BE2C (cell line): ENCODE measurements at places on chromosomes 4 and X.
A peak's percentile ranks its signal among the peaks of the same experiment; 100 is the strongest.

DNA sequence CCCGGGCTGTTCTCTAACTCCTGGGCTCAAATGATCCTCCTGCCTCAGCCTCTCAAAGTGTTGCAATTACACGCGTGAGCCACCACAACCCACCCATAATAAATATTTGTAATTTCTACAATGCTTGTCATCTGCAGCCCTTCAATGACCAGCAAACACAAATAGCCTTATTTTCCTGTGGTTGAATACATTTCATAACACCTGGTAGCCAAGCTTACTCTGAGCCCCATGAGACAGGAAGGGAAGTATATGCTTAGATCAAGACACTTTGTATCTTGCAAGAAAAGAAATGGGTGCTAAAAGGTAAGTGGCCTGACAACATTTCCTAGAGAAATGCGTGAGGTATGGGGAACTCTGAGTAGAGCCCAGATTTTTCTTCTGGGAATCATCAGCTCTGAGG is 56.9 kb upstream of the PDGFRA start:
- DNase-seq, result no peak

GRCh38 chr4:7897811-7898210 is 41.9 kb downstream of the AFAP1 start:
- no peak for DNase-seq

GRCh38 chr4:147958057-147958456 is 226.2 kb downstream of the ARHGAP10 start:
- DNase-seq, result no peak

DNA sequence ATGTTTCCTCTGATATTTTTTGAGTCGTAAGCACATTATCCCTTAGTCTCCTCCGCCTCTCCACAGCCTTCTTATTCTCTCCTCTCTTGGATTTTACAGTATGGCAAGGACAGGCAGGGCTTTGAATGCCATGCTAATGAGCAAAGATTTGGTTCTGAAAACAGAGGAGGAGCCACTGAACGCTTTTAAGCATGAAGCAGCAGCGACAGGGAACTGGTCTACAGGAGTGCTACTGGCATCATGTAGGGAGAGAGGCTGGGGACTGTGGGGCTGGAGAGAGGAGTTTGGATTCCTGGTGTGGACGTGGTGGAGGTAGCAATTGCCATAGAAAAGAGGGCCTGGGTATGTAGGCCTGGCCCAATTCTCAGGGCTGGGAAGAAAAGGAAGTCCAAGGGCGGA is 4.6 kb upstream of the CD99L2 start:
- no peak for DNase-seq

GRCh38 chrX:10741550-10741949 is 121.2 kb upstream of the MID1 start:
- DNase-seq, result no peak

DNA sequence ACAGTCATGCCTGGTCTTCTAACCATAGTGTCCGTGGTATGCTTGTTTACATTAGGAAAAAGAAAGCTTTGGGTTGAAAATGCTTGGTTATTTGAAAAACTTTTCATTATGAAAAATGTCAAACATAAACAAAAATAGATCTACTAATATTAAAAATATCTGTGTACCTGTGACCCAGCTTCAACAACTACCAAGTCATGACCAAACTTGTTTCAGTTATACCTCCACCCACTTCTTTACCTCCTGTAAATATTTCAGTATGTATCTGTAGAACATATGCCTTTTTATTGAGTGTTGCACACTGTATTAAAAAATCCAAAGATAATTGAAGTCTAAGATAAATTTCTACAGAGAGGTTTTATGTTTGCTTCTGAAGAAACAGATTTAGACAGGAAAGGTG is 153.7 kb upstream of the GYPA start:
- DNase-seq, result no peak

DNA sequence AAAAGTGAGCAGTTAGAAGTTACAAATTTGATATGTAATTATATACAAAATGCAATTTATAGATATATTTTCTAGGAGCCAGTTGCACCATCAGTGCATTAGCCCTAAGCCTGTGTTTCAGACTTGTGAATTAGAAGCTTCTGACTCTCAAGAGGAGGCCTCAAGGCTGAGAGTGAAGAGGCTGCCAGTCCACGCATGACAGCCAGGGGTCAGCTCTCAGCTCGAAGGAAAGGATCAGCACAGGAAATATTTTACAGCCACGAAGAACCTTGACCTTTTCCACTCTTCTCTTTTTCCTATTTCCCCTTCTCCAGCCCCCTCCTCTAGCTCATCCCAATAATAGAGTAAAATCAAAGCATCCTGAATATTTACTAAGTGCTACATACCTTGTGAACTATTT is 642.4 kb downstream of the TRIML1 start:
- peak; percentile 28 for DNase-seq

DNA sequence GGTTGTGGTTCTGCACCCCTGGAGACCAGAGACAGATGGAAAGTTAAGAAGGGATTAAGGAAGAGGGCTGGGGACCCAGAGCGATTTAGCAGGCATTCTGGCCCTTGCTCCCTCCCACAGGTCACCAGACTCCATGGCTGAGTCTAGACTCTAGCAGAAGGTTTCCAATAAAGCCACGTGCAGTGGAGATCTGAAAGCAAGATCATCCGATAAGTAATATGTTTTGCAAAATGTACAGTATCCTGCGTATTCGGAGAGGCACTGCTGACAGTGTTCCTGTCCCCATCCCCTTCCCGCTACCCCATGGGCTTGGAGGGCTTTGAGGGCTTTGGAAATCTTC is 531 bp upstream of the GPRIN3 start:
- no peak for DNase-seq

- no peak for DNase-seq
These were observed 63.8 kb downstream of the ZNF718 start for GRCh38 chr4:188091-188490.

- DNase-seq, result no peak
These were observed 50.0 kb downstream of the C4orf50 start for GRCh38 chr4:5968246-5968645.

- no peak for DNase-seq
These were observed 45.8 kb upstream of the CLCN4 start for GRCh38 chrX:10110984-10111363.

GRCh38 chr4:153127760-153128494 is 76.3 kb upstream of the TRIM2 start:
- peak; percentile 87 for DNase-seq

GRCh38 chr4:137156807-137157206 is 375.5 kb downstream of the PCDH18 start:
- no peak for DNase-seq

- no peak for DNase-seq
These were observed 36.3 kb upstream of the ADRA2C start for GRCh38 chr4:3729882-3730226.

DNA sequence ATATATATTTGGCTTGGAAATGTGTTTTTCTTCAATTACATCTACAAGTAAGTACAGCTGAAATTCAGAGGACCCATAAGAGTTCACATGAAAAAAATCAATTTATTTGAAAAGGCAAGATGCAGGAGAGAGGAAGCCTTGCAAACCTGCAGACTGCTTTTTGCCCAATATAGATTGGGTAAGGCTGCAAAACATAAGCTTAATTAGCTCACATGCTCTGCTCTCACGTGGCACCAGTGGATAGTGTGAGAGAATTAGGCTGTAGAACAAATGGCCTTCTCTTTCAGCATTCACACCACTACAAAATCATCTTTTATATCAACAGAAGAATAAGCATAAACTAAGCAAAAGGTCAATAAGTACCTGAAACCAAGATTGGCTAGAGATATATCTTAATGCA is 26.1 kb downstream of the NUDT6 start:
- no peak for DNase-seq
